ENCODE measurements at places on chromosomes 3 and 15. TPM values are rescaled to one million over a fixed set of nuclear protein-coding genes. Genes with fewer than 3 reads are reported as not detected.

Gene HHLA2
- total RNA-seq, result not detected

Gene GPR62
- total RNA-seq, result 0.31 TPM

Gene CD96
- total RNA-seq, result not detected

Gene DNAH1
- 6.3 TPM for total RNA-seq

Gene WDR93
- 0.63 TPM for total RNA-seq

Gene C3orf22
- not detected for total RNA-seq

Gene GHSR
- total RNA-seq, result not detected
